NCI-H2029 treated with DMSO at 0.1 percent for 48 hours (cell line): ENCODE measurements at places on chromosomes 4 and X.

DNA sequence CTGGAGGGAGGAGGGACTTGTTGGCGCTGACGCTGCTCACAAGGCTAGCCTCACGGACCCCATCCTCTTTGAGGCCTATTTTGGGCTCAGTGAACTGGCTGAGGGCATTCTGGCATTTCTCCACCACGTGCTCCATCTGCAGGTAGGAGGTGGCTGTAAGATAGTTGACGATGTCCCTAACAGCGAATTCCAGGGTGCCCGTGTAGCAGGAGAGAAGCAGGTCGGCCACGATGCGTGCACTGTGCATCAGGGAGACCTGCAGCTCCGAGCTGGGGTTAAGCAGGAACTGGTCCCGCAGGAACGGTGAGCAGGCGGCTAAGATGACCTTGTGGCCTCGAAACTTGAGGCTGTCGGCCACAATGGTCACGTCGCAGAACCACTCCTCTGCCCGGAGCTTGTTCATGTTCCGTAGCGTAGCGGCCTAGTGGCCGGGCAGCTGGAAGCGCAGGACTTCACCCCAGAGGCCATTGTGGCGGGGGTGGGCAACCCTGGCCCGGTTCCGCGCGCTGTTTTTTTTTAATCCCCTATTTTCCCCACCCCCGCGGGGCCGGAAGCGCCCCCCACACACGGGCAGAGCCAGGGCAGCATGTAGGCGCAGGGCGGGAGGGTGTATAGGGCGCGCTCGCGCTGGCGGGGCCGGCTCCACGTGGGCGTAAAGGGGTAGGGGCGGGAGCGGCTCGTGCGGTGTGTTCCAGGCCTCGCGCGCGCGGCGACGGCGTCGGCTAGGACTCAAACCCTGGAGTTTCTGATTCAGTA lies 73.2 kb downstream of the UBE2K start:
- no peak for DNase-seq

GRCh38 chr4:163269869-163270268 lies 62.5 kb downstream of the NPY1R start:
- DNase-seq: no peak

GRCh38 chrX:1164322-1165288 lies 47.8 kb downstream of the CRLF2 start:
- no peak for DNase-seq

DNA sequence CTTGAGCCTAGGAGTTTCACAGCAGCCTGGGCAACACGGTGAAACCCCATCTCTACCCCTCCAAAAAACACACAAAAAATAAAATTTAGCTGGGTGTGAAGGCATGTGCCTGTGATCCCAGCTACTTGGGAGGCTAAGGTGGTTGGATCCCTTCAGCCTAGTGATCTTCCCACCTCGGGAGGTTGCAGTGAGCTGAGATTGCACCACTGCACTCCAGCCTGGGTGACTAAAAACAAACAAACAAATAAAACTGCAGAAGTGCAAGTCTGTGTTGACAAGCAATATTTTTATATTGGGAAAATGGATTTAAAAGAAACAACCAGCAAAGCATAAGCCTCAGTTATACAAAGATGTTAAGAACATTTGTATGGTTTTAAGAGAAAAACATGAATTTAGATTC lies 46.1 kb downstream of the IGFBP7 start:
- no peak for DNase-seq

DNA sequence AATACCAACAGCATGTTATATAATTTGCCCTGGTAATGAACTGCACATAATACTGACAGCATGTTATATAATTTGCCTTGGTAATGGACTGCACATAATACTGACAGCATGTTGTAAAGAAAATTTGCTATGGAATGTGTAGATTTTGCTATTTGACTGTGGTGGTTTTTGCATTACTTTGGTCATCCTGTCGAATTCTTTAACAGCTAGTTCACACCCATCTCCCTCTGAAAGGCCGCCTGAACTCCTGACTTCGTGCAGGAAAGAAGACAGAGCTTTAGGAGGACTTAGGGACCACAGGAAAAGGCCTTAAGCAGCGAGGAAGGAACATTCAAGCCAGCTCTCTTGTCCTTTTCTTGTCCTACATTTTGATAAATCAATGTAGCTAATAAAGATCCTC lies 45.2 kb upstream of the DCLK2 start:
- no peak for DNase-seq

- DNase-seq: no peak
These were observed 62.9 kb downstream of the MAOA start for GRCh38 chrX:43718956-43719355.

DNA sequence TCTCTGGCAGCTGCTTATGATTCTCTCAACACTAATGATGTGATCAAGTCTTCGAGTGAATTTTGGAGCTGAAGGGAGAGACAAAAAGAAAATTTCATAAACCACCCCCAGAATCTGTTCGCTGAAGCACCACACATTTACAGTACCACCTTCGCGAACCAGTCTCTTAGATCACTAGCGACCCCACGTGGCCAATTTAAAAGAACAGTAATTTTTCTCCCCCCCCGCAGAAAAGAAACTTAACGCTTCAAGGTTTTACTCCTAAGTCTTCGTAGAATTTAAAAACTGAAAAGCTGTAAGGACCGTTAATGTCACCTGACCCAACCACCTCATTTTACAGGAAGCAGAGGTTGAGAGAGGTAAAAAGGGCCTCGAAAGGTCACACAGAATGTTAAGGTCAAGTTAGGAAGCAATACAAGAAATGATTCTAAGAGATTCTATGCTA lies 187.5 kb downstream of the QDPR start:
- DNase-seq: peak; percentile 55

DNA sequence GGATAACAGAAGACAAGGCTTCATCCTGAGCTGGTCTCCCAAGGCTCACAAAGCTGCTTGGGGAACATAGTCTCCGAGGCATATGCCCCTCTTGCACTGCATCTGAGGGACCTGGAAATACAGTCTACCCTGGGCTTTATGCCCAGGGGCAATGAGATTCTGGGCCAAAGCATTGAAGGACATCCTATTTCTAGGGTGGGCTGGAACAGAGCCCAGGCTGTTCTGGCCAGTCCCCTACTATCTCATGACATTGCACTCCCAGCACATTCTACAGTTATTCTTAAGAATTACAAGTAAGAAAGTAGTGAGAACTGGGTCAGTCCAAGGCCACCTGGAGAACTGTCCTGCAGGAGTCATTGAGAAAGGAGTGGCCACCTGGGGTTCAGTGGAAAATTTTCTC lies 107.6 kb downstream of the USP46 start:
- no peak for DNase-seq

GRCh38 chr4:79987401-79987800 lies 85.6 kb downstream of the ANTXR2 start:
- DNase-seq: no peak

DNA sequence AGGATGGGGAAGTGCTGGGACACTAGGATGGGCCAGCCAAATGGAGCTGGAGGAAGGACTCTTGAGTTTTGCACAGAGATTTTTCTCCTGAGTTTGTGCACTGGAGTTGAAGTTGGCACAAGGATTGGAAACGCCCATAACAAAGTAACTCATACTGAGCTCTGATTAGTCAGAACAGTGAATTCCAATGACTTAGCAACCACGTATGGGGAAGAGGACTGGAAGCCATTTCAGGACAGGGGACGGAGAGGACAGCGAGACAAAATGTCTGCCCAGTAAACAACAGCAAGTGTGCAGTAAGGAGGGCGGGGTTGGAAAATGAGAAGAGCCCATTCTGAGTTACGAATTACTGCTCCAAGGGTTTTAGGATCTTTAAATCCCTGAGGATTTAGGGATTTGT lies 5.9 kb downstream of the RIPPLY1 start:
- no peak for DNase-seq

- no peak for DNase-seq
These were observed 77.5 kb upstream of the CLCN4 start for GRCh38 chrX:10079231-10079630.

DNA sequence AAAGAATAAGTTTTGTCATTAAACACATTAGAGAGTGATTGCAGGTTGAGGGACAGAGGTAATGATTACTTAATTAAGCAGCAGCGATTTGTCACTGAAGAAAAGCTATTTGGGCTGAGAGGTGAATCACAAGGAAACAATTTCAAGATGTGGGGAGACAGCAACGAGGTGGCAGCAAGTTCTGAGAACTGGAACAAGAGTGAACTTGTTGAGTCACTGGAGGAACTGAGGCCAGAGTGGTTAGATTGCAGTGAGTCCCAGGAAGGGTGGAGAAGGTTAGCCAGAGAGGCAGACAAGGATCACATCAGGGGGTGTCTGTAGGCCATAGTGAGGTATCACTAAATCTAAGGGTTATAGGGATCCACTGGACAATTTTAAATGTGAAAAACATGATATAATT lies 57.9 kb upstream of the TMPRSS11A start:
- no peak for DNase-seq

- no peak for DNase-seq
These were observed 875 bp downstream of the RGS12 start for GRCh38 chr4:3293401-3294391.

GRCh38 chr4:153451911-153452657 lies 14.1 kb upstream of the TMEM131L start:
- no peak for DNase-seq

DNA sequence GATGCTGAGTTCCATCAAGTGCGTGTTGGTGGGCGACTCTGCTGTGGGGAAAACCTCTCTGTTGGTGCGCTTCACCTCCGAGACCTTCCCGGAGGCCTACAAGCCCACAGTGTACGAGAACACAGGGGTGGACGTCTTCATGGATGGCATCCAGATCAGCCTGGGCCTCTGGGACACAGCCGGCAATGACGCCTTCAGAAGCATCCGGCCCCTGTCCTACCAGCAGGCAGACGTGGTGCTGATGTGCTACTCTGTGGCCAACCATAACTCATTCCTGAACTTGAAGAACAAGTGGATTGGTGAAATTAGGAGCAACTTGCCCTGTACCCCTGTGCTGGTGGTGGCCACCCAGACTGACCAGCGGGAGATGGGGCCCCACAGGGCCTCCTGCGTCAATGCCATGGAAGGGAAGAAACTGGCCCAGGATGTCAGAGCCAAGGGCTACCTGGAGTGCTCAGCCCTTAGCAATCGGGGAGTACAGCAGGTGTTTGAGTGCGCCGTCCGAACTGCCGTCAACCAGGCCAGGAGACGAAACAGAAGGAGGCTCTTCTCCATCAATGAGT lies 46.6 kb downstream of the RHOH start:
- no peak for DNase-seq

GRCh38 chr4:42396752-42397634 lies at the start of gene SHISA3:
Gene SHISA3, plus strand, starts transcription at chr4:42397488. Its CDS starts 569 bp downstream, at chr4:42398057.
- DNase-seq: no peak

- DNase-seq: no peak
These were observed 13.9 kb downstream of the RHOH start for GRCh38 chr4:40210776-40211175.

- no peak for DNase-seq
These were observed 11.5 kb upstream of the GABRE start for GRCh38 chrX:151985955-151986354.

DNA sequence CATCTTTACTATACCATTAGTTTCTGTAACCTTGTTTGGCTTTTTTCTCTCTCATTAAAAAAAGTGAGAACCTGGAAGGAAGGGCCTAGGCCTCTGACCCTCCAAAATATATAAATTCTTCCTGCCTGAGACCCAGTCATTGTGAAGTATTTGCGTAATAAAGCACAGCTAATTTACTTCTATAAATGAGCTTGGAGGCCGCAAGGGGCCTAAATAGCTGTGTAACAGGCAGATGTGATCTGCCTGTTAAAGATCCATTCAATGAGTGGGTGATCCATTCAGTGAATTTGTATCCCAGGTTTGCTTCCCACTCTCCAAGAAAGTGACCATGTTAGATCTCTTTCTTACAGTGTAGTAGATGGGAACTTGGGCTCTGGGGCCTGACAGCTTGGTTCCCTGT lies 595 bp upstream of the PYURF start:
- no peak for DNase-seq

- no peak for DNase-seq
These were observed 68.0 kb downstream of the LUZP4 start for GRCh38 chrX:115357326-115358120.

DNA sequence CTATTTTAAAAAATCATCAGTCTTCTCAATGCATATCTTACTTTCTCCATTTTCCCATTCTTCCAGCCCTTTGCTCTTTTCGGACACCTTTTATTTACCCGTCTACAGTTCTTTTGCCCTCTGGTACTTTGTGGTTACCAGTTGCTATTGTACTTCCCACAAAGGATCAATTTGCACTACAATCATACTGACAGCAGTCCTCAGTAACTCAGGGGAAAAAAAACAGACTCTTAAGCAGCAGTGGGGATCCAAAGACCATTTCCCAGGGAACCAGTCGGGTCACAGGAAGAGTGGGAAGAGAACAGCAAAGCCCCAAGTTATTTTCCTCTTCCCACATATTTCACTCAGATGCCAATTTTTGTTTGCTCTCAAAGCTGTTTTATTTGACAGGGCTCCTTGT lies 23.1 kb downstream of the DMD start:
- DNase-seq: no peak

DNA sequence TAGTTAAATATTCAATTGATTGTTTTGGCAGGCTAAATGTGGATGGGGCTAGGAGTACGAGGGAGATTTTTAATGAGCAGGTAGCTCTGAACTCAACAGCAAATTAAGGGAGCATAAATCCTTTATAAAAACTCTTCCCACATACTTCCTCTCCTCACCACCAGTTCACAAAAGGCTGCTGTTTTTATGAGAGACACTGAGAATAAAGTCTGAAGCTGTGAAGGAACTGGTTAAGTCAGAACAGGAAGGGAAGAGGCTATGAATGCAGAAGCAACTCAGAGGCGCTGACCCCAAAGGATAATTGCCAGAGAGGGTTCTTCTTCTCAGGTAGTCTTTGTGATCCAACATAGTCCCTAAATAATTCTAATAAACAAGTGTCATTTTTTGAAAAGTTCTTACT lies 406.1 kb downstream of the GPM6A start:
- no peak for DNase-seq

- DNase-seq: no peak
These were observed 15.6 kb downstream of the GTPBP6 start for GRCh38 chrX:302975-303374.

DNA sequence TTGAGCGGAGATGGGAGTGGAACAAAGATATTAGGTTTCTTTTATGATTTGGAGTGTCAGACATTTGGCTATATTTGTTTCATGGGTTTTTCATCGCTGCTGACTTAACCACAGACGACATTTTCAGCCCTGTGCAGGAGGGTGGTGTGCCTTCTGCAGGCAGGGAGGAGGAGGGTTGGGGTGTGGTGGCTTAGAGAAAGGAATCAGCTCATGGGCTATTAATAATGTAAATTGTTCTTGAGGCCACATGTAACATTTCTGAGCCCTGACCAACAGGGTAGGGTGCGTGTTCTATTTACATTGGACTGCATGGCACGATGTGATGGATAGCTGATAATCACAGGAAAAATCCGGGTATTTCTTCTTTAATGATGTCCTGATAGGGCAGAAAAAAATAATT lies 67.6 kb downstream of the POLA1 start:
- no peak for DNase-seq

- no peak for DNase-seq
These were observed 620.9 kb downstream of the TLL1 start for GRCh38 chr4:166493924-166494345.

- DNase-seq: no peak
These were observed 108.6 kb downstream of the PPP3CA start for GRCh38 chr4:101238706-101239105.

DNA sequence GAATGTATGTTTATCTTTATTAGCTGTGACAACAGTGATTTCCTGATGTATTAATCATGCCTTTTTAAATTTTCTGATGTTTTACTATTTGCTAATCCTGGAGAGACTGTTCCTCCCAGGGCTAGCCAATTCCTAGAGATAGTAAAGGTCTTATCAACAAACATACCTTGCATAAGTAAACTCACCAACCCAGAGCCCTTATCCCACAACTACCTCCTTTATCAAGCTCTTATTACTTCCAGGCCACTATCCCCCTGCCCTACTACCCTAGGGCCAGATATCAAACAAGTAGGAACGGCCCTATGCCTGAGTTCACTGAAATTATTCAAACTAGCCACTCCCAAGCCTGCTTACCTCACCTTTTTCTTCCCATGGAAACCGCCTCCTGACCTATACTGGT lies 58.2 kb upstream of the NPNT start:
- no peak for DNase-seq
